Hematopoietic multipotent progenitor cell treated with erythropoietin and hydrocortisone succinate and interleukin-3 and kit ligand, for 15 days (in vitro differentiated cells): ENCODE measurements at places on chromosomes 6 and 20.

DNA sequence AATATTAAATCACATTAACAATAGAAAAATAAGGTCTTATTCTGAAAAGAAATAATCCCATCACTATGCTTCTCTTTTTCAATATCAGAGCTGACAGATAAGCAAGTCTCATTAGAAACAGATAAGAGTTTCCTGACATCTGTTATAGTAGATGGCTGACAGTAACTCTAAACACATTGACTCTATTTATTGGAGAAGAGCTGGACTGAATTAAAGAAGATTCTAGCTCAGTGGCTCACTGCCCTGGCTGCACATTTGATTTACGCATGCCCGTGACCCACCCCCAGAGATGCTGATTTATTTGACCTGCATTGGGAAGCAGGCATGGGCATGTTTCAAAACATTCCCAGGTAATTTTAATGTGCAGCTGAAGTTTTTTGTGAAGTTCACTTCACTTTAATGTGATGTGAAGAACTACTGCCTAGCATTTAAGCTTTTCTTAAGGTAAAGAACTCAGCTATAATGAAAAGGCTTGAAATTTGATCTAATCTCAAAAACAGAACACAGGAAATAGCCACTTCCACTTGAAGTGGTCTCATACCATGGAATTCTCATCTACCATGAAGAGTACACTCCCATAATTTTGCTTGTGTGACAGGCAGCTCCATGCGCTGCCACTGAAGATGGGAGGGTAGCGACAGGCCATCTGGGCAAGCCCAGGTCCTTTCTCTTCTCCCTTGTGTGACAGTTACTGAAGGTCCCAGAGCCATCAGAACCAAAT, 162.3 kb downstream of the TPBG start:
- no peak for DNase-seq

DNA sequence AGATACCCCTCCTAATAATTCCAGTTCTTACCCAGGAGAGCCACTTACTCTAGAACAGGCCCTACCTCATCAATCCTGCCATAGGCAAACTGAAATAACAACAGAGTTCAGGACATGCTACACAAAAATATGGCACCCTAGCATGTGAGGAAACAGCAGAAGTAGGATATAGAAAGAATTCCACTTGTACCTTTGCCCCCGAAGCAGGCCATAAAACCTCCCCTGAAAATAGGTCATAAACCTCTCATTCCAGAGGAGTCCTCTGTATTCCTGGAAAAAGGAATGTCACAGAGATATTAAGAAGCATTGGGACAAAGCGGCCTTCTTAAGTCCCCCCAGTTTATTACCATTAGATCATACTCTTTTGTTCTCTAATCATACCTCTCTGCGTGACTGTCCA, 504.3 kb upstream of the MARCKS start:
- DNase-seq = no peak

DNA sequence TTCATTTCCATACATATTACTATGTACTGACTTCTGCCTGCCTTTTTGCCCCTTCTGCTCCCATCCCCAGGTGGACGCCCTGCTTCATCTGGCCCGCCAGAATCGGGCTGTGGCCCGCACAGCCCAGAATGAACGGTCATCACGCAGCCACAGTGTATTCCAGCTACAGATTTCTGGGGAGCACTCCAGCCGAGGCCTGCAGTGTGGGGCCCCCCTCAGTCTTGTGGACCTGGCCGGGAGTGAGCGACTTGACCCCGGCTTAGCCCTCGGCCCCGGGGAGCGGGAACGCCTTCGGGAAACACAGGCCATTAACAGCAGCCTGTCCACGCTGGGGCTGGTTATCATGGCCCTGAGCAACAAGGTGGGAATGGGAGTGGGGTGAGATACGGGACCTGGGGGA, 4.7 kb upstream of the PHF1 start:
- no peak for DNase-seq

DNA sequence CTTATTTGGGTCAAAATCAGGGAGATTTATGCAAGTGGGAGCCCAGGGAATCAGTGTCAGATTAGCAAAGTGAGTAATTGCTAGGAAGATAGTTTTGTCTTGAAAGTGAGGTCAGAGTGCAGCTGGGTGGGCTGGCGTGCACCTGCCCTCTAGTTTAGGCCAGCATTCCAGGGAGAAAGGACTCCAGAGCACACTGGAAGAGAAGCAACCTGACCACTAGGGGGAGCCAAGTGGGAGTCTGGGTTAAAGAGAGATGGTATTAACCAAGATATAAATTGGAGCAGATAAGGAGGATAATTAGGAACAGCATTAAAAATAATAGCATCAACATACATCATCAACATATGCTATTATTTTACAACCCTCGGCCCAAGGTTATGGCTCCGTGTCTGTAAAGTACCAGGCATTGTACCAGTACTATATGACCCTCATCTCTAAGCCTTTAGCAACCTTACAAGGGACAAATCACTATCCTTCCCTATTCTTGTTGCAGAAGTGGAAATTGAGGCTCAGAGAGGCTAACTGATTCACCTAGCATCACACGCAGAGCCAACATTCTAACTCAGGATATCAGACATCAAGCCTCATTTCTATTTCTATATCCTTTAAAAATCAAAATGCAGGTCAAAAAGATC, 57.8 kb downstream of the SLC2A10 start:
- DNase-seq = peak; percentile 49

GRCh38 chr6:147618927-147619326, 110.4 kb downstream of the SAMD5 start:
- no peak for DNase-seq

GRCh38 chr20:11350126-11351005, 567.3 kb upstream of the BTBD3 start:
- no peak for DNase-seq

GRCh38 chr20:36779656-36780025, 6.1 kb upstream of the DSN1 start:
- no peak for DNase-seq

GRCh38 chr20:59949911-59950310, 8.3 kb upstream of the CDH26 start:
- no peak for DNase-seq

DNA sequence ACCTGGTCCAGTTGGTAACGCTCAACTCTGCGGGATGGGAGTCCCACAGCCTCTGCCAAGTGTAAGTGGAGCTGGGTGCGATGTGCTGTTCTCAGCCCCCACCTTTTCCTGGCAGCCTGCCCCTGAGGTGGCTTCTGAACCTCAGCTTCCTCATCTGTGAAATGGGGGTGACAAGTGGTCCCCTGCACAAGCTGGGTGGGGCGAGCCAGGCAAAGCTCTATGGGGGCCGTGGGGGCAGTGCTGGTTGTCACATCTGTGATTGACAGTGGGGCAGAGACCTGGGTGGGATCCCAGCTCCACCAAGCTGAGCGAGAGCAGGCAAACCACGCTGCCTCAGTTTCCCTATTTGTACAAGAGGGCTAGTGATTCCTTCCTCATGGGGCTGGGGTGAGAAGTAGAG, 162.6 kb downstream of the SYCP2 start:
- no peak for DNase-seq

DNA sequence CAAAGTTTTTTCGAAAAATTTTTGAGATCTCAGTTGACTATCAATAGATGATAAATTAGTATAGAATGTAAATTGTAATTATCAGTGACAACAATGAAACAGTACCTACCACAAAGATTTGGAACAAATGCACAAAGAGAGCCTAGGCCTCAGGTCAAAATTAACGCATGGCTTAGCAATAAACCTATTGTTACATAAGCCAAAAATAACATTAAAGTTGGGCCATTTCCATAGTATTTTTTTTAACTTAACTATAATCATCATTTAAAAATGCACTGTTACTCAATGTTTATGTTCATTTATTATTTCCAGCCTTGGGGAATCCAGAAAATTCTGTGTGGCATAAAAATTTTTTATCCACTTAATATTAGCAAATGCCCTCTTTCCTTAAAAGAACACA, 117.0 kb downstream of the EPB41L2 start:
- no peak for DNase-seq

DNA sequence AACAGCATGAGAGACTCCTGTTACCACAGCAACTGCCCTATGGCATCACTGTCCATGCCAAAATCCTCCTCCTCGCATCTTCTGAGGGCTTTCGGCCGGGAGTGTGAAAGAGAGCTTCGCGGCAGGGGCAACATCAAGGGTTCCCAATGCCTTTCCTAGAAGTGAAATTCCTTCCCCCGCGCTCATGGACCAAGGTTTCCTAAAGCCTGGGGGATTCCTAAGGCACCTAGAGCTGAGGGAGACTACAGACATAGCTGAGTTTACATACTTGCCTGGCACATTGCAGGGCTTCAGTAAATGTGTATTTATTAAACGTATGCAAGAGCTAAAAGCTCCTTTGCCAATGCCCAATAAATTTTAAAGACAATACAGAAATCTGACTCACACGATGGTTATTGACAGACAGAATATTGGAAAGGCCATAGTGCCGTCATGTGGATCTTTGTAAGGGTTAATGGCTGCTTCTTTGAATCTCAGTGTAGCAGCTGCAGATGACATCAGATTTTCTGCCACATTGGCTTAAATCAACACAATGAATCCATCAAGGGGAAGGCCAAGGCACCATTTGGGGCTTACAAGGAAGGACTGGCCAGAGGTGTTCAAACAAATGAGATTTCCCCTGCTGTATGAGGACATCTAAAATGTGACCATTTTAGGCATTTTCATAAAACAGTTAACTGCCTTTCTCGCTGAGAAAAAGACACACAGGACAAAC, 281.2 kb upstream of the JARID2 start:
- no peak for DNase-seq

- no peak for DNase-seq
These were observed 219.8 kb downstream of the LAMA2 start for GRCh38 chr6:129102741-129103140.

- DNase-seq = no peak
These were observed 733 bp upstream of the GOPC start for GRCh38 chr6:117602899-117603588.

DNA sequence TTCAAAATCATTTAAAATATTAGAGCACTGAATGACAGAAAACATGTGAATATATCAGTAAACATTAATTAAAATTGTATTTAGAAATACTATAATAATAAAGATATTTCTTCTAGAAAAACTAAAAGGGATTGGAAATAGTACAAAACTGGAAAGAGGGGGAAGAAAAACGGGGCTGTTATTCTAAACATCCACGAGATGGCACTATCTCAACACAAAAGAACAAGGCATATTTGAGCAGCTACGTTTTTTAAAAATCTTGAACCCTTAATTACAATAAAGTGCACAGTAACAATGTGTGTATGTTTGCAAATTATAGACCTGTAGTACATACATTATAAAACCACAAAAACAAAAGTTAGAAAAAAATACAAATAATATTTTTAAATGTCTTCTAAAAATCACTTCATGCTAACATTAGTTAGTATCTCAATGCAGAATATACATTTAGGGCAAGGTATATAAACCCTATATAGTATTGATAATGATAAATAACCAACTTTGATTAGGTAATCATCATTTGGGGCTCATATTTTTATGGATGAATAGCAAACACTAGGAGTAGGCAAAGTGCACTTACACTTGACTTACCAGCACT, 42.5 kb upstream of the PNISR start:
- DNase-seq = peak; percentile 67

DNA sequence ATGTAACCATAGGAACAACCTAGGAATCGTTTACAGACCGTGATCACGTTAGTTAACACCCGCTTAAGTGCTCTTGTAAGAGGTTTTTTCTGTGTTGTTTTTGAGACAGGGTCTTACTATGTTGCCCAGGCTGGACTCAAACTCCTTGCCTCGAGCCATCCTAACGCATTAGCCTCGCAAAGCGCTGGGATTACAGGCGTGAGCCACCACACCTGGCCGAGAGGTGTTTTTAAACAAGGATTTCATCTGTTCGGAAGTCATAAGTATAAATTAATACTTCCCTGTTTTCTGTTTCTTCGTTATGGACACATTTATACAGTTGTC, 727 bp downstream of the MRS2 start:
- DNase-seq = no peak

GRCh38 chr6:25959890-25960536, 2.6 kb upstream of the TRIM38 start:
- no peak for DNase-seq

DNA sequence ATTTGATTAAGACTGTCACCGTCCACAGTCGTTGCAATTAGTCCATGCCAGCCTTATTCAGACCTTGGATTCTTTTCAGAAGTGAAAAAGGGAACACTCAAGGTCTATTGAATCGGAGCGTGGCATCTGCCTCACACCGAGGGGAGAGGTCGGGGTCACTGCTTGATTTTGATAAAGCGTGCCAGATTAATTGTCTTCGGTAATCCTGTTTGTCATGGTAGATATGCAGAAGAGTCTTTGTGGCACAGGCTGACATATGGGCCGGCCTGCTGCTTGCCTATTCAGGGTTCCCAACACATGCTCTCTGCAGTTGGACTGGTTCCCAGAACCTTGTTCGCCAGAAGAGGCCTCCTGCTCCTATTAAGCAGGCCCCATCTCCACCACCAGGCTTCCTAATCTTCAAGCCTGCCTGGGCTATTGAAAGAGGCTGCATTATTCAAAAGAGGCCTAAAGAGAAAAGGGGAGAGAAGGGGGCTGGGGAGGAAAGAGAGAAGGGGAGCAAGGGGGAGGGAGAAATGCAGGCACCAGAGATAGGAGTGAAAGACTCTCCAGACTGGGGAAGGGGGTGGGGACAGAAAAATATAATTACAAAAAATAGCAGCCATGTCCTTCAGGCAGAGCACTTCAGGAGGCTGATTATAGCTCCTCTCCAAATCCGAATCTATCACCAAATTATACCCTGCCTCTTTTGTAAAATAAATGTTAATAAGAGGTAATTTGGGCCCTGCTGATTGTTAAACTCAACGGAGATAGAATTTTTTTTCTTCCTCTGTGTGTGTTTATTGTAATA, 611.3 kb downstream of the HDGFL1 start:
- no peak for DNase-seq

DNA sequence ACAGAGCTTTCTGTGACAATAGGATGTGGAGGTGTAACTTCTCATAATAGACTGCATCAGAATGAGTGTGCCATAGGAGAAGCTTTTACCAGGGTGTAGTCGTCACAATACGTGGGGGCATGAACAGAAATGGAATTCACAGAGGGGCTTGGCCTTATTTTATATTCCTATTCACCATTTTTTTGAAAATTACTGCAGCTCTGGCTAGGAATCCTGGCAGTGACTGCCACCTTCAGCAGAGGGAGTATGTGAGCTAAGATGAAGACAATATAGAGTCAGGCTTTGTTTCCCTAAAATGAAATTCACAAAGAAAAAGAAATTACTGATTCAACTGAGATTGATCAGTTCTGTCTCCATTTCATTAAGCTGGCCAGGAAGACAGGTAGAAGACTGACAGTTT, 13.9 kb downstream of the TOMM6 start:
- no peak for DNase-seq

DNA sequence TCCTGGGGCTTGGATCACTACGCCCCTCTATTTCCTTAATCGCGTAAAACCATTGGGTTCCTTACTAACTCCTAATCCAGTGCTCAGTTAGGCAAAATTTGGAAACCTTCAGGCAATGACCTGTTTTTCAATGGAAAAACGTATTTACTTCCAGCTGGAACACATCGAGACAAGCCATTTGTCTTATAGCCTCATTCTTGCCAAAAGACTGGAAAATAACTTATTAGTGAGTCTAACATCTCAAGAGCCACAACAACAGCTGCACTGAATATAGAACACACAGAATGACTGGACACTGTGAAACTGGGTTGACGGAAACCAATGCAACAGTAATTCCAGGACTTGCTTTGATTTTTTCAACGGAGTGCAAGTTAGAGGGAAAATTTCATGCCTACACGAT, 125.2 kb upstream of the MAP3K7 start:
- DNase-seq = no peak

- DNase-seq = no peak
These were observed 85.6 kb upstream of the BEND6 start for GRCh38 chr6:56869346-56869745.

- no peak for DNase-seq
These were observed 570 bp upstream of the PLCB4 start for GRCh38 chr20:9068233-9068801.

GRCh38 chr6:144036064-144036834, 28.2 kb upstream of the PLAGL1 start:
- no peak for DNase-seq
